ENCODE measurements at places on chromosomes 1 and 21.

DNA sequence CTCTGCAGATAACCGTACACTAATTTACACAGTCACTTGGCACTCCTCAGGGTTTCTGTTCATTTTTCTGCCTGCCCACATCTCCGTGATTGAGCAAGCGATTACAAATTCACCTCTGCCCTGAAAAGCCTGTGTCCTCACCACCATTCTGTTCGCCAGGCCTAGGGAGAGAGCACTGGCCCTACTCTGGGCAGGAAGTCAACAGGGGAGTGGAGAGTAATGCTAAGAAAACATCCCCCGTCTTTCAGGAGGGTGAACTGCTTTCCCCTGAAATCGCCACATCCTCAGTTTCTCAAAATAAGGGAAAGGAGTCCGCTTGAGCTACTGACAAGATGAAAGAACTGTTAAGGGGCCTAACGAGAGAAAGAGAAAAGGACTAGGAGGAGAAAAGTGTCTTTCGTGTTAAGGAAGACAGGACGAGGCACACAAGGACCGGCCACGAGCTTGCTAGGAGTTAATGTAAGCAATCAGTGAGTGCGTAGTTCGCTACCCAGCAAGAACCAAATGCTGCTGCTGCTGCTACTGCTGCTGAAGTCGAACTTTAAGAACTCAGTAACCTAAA lies 632 bp downstream of the PEX19 start:
- DNase-seq = peak; percentile 42

GRCh38 chr1:117312453-117313138 lies 54.7 kb upstream of the MAN1A2 start:
- peak; percentile 23 for DNase-seq

DNA sequence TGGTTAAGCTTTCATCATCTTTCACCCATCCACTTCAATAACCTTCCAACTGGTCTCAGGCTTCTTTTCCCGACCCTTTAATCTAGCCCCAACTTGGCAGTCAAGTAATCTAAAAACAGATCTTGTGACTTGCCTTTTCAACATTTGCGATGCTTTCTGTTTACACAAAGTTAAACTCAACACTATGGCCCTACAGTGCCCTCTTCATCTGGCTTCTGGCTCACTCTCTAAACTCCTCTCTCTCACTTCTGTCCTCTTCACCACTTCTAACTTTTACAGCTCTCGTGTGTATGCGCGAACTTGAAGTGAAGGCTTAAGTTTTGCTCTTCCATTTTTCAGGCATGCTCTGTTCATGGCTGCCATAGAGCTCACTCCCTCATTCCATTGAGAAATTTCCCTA lies 1122.3 kb upstream of the ADGRL2 start:
- DNase-seq = no peak

- DNase-seq = peak; percentile 66
Observed at GRCh38 chr21:41953249-41953830, 478 bp downstream of the C2CD2 start.

DNA sequence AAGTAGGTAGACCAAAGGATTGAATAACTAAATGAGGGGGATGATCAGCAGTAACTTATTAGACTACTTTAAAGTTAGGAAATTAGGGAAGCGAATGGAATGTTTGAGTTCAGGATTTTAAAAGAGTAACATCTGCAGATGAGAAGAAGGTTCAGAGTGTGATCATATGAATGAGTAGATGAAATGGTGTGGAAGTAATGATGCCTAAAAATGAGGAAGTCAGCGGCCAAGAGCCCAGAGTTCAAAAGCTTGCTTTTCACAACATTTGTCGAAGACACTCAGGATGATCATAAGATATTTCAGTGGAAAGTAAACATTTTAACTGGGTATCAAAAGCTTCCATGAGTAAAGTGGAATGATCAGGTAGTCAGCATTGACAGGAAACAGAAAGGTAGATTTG lies 299.4 kb downstream of the LRRIQ3 start:
- DNase-seq = no peak

DNA sequence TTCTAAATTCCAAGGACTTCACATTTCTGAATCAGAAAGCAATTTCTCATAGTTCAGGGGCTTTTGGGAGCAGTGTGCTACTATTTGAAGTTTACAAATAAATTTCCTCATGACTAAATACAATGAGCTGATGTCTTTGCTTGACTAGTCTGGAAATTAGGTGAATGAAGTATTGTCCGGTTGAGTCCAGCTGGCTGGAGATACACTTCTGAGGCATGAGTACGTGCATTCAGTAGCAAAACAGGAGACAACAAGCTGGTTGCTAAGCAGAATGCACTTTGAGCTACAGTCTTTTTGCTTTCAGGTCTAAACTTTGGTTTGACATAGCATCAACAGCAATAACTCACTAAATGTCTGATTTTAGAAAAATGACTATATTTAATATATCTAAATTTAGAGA lies 27.1 kb downstream of the ZNHIT6 start:
- peak; percentile 60 for DNase-seq

DNA sequence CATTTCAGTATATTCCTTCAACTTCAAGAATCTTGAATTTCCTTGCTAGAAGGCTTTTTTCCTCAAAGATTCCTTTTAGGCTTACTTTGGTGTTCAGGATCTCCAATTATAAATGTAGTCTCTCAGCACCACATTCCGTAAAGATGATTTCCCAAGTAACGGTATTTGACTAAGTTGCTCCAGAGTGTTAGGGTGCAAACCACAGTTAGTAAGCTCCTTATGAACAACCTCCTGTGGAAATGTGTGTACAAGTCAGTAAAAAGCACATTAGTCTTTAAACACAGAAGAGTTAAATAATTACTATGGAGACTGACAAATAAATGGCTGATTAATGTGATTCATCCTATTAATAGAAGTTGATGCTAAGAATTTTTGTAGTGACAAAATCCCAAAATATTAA lies 10.3 kb downstream of the DONSON start:
- no peak for DNase-seq

DNA sequence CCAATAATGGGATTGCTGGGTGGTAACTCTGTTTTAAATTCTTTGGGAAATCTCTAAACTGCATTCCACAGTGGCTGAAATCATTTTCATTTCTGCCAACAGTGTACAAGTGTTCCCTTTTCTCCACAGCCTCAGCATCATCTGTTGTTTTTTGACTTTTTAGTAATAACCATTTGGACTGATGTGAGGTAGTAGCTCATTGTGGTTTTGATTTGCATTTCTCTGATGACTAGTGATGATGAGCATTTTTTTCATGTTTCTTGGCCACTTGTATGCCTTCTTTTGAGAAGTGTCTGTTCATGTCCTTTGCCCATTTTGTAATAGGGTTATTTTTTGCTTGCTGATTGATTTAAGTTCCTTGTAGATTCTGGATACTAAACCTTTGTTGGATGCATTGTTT lies 131.9 kb upstream of the B3GALT2 start:
- no peak for DNase-seq

DNA sequence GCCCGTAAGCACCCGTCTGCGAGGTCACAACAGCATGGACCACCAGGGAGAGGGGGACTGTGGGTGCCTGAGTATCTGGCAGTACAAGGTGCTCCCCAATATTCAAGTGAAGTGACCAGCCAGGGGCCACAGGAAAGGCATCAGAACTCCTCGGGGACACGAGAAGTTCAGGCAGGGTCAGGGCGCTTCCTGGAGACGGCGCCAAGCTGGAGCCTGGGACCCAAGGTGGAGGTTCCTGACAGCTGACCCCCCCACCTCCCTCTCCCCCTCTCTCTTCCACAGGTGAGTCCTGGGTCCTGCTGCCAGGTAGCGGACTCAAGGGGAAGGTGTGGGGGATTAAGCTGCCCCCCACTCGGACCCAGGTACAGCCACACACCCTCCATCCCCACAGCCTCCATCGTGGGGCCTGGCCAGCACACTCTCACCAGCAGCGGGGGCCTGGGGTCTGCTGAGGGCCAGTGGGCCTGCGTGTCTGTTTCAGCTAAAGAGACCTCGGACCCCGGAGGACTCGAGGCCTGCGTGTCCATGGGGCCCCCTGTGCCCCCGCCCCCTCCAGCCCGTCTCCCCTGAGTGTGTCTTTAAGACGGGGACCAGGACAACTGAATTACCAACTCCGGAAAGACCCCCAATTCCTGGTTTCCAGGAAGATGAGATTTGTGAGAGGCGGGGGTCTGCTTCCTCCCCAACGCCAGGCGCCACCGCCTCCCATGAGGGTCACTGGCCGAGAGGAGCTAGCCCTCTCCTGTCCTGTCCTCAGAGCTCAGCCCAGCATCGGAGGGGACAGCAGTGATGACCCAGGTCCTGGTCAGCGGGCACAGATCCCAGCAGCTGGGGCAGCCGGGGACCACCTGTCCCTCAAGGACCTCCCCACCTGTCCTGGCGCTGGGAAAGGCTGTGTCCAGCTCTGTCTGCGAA lies 6.2 kb downstream of the TNFRSF18 start:
- DNase-seq = peak; percentile 37

GRCh38 chr1:27366411-27367159 lies at the start of gene MAP3K6:
Gene MAP3K6, minus strand, starts transcription at chr1:27366961. Its CDS starts 364 bp downstream, at chr1:27366597.
- DNase-seq = peak; percentile 90

DNA sequence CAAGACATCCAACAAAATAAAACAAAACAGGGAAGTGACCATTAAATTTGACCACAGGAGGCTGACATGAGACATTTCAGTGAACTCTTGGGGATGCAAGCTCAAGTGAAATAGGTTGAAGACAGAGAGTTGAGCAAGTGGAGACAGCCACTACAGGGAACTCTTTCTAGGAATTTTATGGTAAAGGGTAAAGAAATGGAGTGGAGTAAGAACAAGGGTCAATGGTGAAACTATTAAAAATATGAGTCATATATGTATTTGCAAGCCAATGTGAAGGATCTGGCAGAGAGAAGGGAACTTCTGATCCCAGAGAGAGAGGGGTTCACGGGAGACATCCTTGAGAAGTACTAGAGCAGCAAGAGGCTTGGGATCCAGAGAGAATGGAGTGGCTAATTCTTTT lies 9.1 kb upstream of the TRABD2B start:
- no peak for DNase-seq

DNA sequence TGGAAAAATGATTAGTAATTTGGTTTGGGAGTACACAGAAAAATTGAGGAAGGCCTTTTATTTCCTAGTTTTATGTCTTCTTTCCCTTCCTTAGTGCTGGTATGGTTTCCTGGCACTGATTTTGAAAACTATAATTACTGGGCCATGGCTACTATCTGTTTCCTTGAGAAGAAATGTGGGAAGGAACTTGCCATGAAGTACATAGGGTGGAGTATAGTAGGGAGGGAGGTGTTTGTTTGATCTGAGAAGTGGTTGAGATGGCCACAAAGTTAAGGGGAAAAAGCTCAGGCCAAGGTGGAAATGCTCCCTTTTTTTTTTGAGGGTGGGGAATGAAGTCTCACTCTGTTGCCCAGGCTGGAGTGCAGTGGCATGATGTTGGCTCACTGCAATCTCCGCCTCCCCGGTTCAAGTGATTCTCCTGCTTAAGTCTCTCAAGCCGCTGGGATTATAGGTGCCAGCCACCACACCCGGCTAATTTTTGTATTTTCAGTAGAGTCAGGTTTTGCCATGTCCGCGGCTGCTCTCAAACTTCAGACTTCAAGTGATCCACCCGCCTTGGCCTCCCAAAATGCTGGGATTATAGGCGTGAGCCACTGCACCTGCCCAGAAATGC lies 11.3 kb downstream of the HJV start:
- DNase-seq = no peak

- DNase-seq = no peak
Observed at GRCh38 chr21:14567331-14568279, 21.5 kb upstream of the SAMSN1 start.

DNA sequence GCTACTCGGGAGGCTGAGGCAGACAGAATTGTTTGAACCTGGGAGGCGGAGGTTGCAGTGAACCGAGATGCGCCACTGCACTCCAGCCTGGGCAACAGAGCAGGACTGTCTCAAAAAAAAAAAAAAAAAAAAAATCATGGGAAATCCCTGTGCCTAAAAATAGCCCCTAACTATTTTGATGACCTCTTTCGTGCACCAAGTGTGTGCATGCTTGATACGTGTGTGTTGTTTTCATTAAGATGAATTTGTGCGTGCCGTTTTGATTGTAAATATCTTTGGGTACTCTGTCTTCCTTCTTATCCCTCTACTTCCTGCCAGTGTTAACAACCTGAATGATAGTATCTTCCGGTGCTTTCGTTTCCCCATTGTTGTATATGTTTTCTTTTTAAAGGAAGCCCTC lies 9.8 kb downstream of the CACYBP start:
- no peak for DNase-seq

GRCh38 chr1:245585252-245585959 lies 430.6 kb downstream of the KIF26B start:
- no peak for DNase-seq

DNA sequence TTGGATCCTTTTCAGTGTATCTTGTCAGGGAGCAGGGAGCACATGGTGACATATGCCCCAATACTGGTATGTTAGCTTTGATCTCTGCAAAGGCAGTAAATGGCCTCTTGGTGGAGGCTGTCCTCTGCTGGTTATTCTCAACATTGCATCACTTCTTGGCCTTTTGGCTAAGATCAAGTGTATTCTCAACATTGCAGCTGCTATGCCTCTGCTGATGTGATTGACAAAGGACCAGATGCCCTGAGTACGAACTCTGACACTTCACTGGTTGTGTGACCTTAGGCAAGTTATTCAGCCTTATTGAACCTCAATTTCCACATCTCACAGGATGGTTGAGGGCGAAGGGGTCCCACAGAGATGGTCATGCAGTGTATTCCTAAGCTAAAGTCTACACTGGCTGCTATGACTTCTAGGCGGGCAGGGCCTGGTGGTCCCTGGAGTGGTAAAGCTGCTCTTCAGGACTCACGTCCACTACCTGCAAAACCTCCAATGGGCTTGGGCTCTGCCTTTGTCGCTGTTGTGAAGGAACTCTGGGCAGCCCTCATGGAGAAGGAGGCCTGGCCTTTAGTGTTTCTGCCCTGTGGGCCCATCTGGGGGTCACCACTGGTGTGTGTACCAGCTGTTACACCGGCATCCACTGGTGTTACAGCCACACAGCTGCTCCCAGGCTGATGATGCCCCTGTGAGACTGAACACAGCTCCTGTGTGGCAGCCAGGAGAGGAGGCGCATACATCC lies 64.8 kb downstream of the DNTTIP2 start:
- peak; percentile 94 for DNase-seq

DNA sequence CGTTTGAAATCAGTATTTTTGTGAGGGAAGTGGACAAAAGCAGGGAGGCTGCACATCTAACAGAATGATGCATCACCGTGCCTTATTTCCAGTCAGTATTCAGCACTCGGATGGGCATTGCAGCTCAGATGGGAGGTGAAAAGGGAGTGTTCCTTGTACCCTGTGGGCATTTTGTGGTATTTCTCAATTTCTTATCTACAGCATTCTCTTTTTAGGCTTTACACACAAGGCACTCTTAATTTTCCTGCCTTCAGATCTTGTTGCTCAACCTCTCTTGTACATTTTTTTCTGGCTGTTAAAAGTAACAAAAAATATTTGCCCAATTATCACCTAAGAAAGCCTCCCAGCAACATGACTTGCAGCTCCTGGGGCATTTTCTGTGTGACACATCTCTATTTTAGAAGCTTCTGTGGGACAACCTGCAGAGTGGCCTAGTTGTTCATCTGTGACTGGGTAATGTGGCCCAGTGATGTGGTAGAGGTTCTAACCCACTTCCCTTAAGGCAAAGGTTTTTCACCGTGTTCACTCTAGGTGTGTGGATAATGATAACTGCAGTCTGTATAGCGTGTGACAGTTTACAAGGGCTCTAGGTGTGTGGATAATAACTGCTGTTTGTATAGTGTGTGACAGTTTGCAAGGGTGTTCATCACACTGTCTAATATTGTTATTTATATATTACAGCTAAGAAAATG lies 257.2 kb downstream of the PTGER3 start:
- no peak for DNase-seq

- DNase-seq = no peak
Observed at GRCh38 chr21:26443867-26444266, 129.2 kb downstream of the CYYR1 start.

All from DMS53 (cell line).